ENCODE measurements at places on chromosomes 7 and 10.

- DNase-seq: no peak
Measured at GRCh38 chr7:129157651-129158050, 13.1 kb downstream of the TSPAN33 start.

DNA sequence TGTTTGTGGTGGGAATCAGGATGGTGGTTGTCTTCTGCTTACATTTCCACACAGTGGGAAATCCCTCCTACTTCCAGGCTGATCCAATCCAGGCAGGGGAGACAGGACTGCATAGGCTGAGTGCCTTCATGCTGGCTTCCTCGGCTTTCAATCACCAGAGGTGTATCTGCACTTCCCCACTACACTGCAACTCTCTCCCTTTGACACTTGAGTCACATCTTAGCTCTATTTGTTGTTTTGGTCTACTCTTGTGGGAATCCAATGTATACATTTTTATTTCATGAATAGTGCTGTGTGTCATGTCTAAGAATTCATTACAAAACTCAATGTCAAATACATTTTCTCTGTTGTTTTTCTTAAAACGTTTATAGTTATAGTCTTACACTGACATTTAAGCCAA is 735.6 kb downstream of the XPNPEP1 start:
- peak; percentile 9 for DNase-seq

DNA sequence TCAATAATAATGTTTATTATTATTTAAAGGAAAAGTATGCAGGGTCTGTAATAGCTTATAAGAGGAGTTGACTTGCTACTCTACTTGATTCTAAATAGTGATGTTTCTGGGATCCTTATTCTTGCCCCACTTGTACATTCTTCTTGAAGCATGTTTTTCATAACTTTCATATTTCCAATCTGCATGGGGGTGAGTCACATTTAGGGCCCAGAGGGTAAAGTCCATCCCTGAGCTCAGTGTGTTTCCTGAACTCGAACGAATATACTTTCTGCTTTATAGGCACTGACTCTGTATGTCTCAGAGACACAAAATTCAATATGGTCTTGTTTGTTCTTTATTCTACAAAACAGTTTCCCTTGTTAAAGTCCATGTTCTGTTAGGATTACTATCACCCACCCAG is 61.0 kb upstream of the SMIM30 start:
- peak; percentile 14 for DNase-seq

GRCh38 chr10:127840884-127841283 is 51.9 kb downstream of the CLRN3 start:
- DNase-seq: no peak

DNA sequence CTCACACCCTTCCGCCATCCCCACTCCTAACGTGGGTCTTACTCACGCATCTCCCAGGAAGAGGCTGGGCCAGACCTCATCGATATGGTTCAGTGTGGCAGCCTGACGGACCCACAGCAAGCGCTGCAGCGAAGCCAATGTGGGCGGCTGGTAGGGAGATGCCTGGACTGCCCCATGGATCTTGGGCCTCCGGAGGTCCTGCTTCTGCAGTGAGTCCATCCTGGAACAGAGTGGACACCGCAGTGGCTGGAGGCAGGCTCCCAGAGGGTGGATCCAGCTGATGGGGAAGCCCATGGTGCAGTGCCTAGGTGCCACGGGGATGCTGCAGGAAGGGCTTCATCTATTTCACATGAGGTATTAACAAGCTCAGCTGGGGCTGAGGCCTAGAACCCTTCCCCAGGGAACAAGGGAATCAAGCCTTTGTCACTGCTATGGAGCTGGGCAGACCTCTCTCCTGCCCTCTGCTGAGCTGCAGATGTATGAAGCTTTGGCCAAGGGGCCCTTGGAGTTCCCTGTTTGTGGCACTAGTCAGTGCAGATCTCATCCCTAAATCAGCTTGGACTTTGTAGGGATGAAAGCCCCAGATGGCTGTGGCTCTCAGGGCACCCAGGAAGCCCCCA is 13.7 kb upstream of the SAMD8 start:
- peak; percentile 22 for DNase-seq

DNA sequence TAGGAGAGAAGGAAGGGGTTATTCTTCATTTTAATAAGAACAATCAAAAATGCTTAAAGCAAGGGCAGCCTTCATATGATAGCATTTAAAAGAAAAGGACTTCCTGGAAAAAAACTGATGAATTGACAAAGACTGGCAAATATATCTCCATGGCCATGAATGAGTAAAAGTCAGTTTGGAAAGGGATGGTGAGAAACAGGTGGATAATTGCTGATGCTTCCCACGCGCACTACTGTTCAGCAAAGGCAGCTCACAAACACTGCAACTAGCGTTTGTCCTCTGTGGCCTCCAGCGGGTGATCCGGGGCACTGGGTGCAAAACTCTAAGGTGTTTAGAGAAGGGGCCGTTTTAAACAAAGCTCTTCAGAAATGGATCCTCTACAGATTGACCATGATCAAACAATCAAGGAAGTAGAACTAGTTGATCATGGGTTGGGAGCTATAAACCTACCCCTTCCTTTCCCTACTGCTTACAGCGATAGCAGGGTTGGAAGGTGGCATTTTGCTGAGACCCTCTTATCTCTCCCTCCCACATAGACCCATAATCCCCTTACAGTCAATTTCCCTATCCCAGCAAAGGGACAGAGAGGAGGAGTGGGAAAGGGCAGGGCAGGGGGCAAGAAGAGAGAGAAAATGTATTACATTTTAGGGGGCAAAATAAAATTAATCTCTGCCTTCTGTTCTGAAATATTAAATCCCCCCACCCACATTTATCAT is 53.8 kb downstream of the SMURF1 start:
- DNase-seq: no peak

DNA sequence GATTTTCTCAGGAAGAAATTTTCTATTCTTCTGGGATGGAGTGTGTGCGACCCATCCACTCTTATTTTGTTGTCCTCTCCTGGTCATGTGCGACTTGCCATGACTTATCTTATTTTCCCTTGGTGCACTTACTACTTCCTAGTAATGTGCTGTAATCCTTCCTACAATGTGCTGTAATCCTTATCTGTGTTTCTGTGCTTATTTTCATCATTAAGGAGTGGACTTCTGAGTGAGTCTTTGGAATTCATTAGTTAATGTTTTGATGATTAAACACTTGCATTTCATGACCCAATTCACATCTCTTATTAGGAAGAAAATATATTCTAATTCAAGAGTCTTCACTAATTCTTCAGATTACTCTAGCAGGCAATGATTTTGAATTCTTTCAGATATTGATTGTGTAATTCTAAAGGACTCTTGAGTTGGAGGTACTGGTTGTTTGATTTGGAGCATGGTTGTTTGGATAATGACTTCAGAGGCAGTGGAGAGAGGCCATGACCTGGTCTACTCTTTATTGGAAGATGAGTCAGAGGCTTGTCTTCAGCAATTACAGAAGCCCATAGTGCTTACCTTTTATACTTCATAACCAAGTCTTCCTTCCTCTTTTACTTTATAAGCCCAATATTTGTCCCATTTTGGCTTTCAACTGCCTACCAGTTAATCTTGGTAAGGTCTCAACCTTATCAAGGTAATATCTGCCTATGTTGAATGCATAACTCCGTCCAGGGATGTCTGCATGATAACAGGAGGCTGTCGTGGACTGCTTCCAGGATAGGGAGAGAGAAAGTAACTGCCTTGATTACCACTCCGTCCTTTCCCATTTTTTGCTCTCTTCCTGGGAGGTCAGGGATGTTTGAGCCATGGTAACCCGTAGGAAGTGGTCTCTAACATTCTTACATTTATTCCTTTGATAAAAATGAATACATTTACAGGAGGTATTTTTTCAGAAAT is 278.3 kb upstream of the SP8 start:
- DNase-seq: no peak

- no peak for DNase-seq
Measured at GRCh38 chr7:64849250-64849923, 53.7 kb upstream of the ZNF273 start.

- no peak for DNase-seq
Measured at GRCh38 chr7:140679186-140679585, 6.4 kb downstream of the ADCK2 start.
